ENCODE measurements at places on chromosomes 3 and 15. TPM values are rescaled to one million over a fixed set of nuclear protein-coding genes. Genes with fewer than 3 reads are reported as not detected.

The HRH1 gene
- not detected for total RNA-seq

The ROBO2 gene
- not detected for total RNA-seq

The ZNF280D gene
- total RNA-seq: 35.6 TPM

- no peak for DNase-seq
These were observed 18.1 kb upstream of the SLC27A2 start for GRCh38 chr15:50163719-50164410.

- DNase-seq: no peak
These were observed 1.6 kb downstream of the SERP1 start for GRCh38 chr3:150544726-150545125.

GRCh38 chr3:10600296-10600714 lies 94.9 kb upstream of the ATP2B2 start:
- no peak for DNase-seq

DNA sequence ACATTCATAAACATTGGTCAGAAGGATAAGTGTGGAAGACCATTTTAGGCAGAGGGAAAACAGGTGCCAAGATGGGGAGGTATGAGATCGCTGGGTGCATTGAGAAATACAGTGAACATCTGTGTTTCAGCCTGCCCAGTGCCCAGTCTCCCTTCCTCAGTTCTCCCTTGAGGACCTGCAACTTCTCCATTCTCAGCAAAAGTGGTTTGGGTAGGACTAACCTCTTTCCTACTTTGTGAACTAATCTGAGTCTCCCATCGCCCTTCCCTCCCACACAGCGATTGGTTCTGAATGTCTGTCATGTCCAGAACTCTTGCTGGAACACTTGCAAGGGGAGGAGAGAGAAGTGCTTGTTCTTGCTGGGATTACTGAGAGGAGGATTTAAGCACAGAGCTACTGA lies 10.9 kb upstream of the CCNL1 start:
- no peak for DNase-seq

Data from natural killer cell (primary cell).